ENCODE measurements at places on chromosomes 7 and 10. TPM values are rescaled to one million over a fixed set of nuclear protein-coding genes. Genes with fewer than 3 reads are reported as not detected.
A peak's percentile ranks its signal among the peaks of the same experiment; 100 is the strongest.

AKR1C2 gene
- total RNA-seq, result 0.66 TPM

SLC25A13 gene
- 14.6 TPM for total RNA-seq

- no peak for DNase-seq
Observed at GRCh38 chr10:132546567-132547420, 9.2 kb downstream of the INPP5A start.

- DNase-seq, result no peak
Observed at GRCh38 chr10:29736366-29737073, 101.7 kb upstream of the SVIL start.

AS3MT gene
- 1.7 TPM for total RNA-seq

DNA sequence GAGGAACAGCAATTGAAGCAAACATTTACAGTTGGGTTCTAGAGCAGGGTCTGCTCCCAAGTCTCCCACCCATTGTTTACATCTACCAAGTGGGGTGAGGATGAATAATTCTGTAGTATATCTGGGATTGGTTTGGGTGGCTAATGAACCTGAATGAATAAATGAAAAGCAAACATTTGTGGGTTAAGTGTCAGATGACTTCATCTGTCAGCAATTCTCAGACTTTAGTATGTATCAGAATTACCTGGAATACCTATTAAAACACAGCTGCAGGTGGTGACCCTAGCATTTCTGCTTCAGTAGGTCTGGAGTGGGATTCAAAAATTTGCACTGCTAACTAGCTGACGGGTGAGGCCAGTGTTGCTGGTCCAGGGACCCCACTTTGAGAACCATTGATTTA is 18.0 kb upstream of the NPVF start:
- DNase-seq, result no peak

GRCh38 chr7:53699215-53699837 is 663.9 kb downstream of the POM121L12 start:
- DNase-seq, result no peak

- DNase-seq, result no peak
Observed at GRCh38 chr10:118463740-118464139, 121.6 kb upstream of the FAM204A start.

FAM180A gene
- total RNA-seq, result not detected

DNA sequence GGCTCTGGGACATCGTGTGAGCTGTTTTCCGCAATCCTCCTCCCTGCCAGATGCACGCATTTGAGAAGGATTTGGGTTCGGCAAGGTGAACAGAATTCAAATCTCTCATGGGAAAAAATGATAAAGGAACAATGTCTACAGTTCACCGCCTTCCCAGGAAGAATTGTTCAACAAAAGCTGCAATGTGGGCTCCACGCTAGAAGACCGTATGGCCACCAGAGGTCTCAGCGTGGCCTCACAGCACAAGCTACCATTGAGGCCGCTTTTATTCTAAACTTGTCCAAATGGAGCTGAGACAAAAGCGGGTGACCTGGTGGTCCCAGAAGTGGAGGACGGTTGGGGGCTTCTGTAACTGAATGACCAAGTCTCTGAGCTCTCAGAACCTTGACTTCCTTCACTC is 733.1 kb downstream of the PARD3 start:
- DNase-seq, result peak; percentile 45

DNA sequence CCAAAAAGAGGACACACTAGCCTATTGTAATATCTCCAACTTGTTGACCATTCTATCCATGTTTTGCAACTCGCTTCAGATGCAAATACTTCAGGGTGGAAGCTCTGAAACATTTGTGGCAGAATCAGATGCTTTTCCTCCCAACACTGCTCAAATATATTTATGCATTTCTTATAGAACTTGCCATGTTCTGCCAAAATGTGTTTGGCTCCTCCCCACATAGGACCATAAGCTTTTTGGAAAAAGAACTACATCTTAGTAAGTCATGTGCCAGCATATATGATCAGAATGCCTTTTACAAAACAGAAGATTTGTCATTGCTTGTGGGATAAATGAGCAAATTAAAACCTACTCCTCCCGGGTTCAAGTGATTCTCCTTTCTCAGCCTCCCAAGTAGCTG is 484.5 kb downstream of the TNS3 start:
- DNase-seq, result no peak

MACC1 gene
- total RNA-seq, result 12.0 TPM

- peak; percentile 92 for DNase-seq
Observed at GRCh38 chr7:25854608-25855497, 297.1 kb upstream of the NFE2L3 start.

GRCh38 chr10:121567569-121567968 is 30.7 kb downstream of the FGFR2 start:
- DNase-seq, result no peak

DNA sequence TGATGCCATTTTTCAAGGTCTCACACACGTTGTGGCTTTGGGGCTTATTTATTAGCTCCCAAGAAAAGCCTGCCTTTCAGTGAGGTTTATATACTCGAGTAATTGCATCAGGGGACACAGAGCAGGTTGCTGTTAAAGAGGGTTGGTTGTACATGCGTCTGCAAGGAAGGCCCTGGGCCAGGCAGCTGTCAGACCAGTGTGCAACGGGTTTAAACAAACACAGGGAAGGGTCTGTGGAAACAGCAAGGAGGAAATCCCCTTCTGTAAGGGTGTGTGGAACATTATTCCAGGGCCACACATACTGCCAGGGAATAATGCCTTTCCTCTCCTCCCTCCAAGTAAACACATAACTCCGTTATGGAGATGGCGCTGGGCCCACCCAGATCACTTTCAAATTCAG is 1.7 kb upstream of the CHST15 start:
- DNase-seq, result no peak

OR2A1 gene
- not detected for total RNA-seq

GRCh38 chr10:25651534-25651933 is 282.5 kb upstream of the MYO3A start:
- no peak for DNase-seq

BHLHA15 gene
- total RNA-seq, result 12.0 TPM

GRCh38 chr7:44572771-44573170 is 937 bp downstream of the DDX56 start:
- DNase-seq, result no peak

LIPA gene
- 54.4 TPM for total RNA-seq

MEOX2 gene
- not detected for total RNA-seq

- peak; percentile 72 for DNase-seq
Observed at GRCh38 chr10:24209946-24210491, 1.1 kb downstream of the KIAA1217 start.

DNA sequence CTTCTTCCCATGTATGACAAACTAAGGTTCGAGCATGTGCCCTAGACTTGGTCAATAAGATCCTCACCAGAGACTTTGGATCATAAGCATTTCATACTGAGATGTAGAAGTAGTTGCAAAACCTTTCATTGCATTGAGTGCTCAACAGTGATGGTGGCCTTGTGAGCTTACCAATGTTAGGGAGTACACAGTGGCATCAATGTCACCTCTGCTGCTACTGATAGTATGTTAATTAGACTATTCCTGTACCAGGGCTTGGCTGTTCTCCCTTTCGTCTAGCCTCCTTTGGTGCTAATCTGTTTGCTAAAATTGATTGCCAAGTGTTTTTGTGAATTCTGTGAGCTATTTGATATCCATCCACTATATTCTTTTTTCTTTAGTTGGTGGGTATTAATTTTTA is 264.5 kb upstream of the SEMA3C start:
- no peak for DNase-seq

- DNase-seq, result no peak
Observed at GRCh38 chr10:53477313-53477675, 704.7 kb upstream of the MBL2 start.
